ENCODE measurements at places on chromosomes 5 and 9.

- DNase-seq = no peak
- H3K27me3 ChIP-seq = peaks cover 2% of the 10 kb centered on the region
- no peaks in the 10 kb centered on the region for H3K36me3 ChIP-seq
- H3K4me3 ChIP-seq = no peak within 1 kb of the TSS
- H3K4me1 ChIP-seq = peaks cover 13% of the 10 kb centered on the region
Observed at GRCh38 chr5:141958113-141958512, at the start of gene PCDH12. PCDH12 (minus strand) TSS chr5:141958202; CDS start chr5:141957851, 351 bp downstream.

GRCh38 chr5:171989276-171989675 lies 17.2 kb downstream of the FBXW11 start:
- H3K4me3 ChIP-seq = peak overlapping the region; percentile 27
- H3K4me1 ChIP-seq = peaks cover 43% of the 10 kb centered on the region

GRCh38 chr9:71608825-71609447 lies 159.4 kb downstream of the CEMIP2 start:
- H3K27me3 ChIP-seq = peaks cover 5% of the 10 kb centered on the region
- H3K4me3 ChIP-seq = no peak overlapping the region
- DNase-seq = no peak

DNA sequence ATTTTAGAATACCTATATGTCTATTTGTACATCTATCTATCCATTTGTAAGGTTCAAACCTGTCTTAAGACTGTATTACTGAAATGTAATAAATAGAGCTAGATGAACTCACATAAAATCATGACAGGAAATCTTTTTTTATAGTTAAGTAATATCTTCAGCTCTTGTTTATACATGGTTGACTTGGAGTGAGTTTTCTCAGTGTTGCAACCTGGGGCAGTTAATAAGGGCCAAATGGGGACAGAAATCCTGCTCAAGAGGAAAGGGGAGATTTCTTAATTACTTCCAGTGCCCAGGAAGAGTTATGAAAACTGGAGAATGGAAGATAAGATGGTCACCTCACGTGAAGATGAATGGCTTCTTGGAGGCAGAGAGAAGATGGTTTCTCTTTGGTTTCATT lies 265.1 kb upstream of the FBXL7 start:
- no peaks in the 10 kb centered on the region for H3K4me1 ChIP-seq
- no peaks in the 10 kb centered on the region for H3K36me3 ChIP-seq
- no peak overlapping the region for H3K27ac ChIP-seq
- no peak overlapping the region for H3K4me3 ChIP-seq
- no peaks in the 10 kb centered on the region for H3K27me3 ChIP-seq

DNA sequence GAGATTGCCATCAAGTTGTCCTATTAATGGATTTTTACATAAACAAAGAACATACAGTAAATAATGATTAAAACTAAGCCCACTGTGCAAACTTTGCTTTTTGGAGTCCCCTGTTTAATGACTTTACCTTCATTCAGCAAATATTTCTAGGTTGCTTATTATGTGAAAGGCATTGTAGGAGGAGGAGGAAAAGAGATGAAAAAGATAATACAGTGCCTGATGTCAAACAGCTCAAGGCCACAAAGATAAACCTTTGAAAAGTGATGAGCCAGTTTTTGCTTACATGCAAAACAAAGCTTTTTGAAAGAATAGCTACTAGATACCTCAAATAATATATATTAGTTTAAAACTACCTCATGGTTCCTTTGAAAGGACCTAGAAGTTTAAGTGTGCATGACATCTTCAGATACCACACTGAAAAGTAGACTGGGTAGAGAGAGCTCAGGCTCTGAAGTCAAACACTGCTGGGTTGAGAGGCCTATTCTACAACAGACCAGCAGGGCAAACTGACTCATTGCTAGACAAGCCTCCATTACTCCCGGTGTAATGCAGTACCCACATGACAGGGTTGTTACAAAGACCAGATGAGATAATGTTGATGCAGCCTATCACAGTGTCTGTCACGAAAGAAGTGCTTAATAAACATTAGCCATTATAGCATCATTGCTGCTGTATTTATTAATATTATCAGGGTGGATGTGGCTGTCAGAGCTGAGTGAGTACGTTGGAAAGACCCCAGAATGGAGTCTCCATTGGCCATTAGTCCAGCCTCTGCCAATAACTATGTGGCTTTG lies 11.8 kb downstream of the DEPDC1B start:
- no peak overlapping the region for H3K27ac ChIP-seq
- H3K27me3 ChIP-seq = no peaks in the 10 kb centered on the region
- DNase-seq = no peak

GRCh38 chr9:123929177-123929869 lies 603 bp downstream of the DENND1A start:
- DNase-seq = peak; percentile 10
- H3K27ac ChIP-seq = peak overlapping the region; percentile 79
- H3K27me3 ChIP-seq = no peaks in the 10 kb centered on the region
- H3K4me3 ChIP-seq = peak overlapping the region; percentile 84
- H3K4me1 ChIP-seq = peaks cover 36% of the 10 kb centered on the region
- peaks cover 3% of the 10 kb centered on the region for H3K36me3 ChIP-seq

DNA sequence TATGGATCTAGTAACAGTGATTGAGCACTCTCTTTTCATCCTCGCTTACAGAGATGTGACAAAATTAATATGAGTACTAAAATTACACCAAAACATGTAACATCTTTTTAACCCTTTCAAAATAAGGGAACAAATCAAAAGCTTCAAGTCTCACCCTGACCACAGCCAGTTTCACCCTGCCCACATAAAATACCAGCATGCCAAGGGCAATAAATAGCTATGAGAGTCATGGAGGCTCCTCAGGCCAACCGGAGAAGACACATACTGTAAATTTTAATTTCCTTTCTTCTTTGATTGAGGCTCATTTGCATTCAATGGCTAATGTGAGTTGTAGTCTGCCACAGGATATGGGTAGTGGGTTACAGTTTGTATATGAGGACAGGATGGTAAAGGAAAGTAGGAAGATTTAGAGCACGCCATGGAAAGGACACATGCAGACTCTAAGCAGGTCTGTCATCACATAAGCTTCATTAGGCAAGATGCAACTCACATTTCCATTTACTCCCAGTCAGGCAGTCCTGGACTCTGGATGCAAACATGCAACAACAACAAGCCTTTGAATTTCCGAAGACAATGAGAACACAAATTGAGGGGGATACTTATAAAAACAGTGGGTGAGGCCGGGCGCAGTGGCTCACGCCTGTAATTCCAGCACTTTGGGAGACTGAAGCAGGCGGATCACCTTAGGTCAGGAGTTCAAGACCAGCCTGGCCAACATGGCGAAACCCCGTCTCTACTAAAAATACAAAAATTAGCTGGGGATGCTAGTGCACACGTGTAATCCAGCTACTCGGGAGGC lies 11.3 kb downstream of the IL4 start:
- no peak for DNase-seq
- no peaks in the 10 kb centered on the region for H3K27me3 ChIP-seq
- peaks cover 3% of the 10 kb centered on the region for H3K36me3 ChIP-seq
- no peak overlapping the region for H3K4me3 ChIP-seq
- H3K4me1 ChIP-seq = peaks cover 13% of the 10 kb centered on the region

- no peaks in the 10 kb centered on the region for H3K36me3 ChIP-seq
- DNase-seq = no peak
- H3K27ac ChIP-seq = peak overlapping the region; percentile 73
- peaks cover 38% of the 10 kb centered on the region for H3K4me1 ChIP-seq
- H3K27me3 ChIP-seq = no peaks in the 10 kb centered on the region
Observed at GRCh38 chr5:54611290-54611951, 93.9 kb downstream of the SNX18 start.

GRCh38 chr9:127263664-127264063 lies 910 bp upstream of the GARNL3 start:
- H3K4me3 ChIP-seq = no peak overlapping the region
- no peaks in the 10 kb centered on the region for H3K27me3 ChIP-seq

DNA sequence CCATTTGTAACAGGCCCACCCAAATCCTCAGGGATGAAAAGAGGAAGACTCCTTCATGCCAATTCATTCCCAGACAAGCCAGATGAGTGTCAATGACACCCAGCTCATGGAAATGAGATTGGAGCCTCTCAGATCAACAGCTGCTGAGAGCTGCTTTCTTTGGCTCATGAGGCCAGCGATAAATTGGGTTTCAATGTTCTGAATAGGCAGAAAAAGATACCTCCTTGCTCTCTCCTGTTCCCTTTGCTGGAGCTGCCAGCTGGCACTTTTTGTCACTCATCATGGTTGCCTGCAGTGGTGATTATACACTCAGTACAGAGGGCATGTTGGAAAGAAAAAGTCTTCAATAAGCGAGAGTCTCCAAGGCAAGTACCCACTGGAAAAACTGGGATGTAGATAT lies 47.1 kb downstream of the SH3RF2 start:
- no peak overlapping the region for H3K27ac ChIP-seq
- peaks cover 8% of the 10 kb centered on the region for H3K27me3 ChIP-seq
- no peaks in the 10 kb centered on the region for H3K36me3 ChIP-seq
- no peaks in the 10 kb centered on the region for H3K4me1 ChIP-seq
- DNase-seq = no peak

- H3K4me1 ChIP-seq = no peaks in the 10 kb centered on the region
- no peak overlapping the region for H3K27ac ChIP-seq
- no peaks in the 10 kb centered on the region for H3K27me3 ChIP-seq
- no peaks in the 10 kb centered on the region for H3K36me3 ChIP-seq
Observed at GRCh38 chr5:53319315-53319714, 161.1 kb upstream of the FST start.

GRCh38 chr5:154078272-154078671 lies 39.5 kb downstream of the MFAP3 start:
- H3K36me3 ChIP-seq = no peaks in the 10 kb centered on the region
- no peaks in the 10 kb centered on the region for H3K27me3 ChIP-seq
- no peak overlapping the region for H3K27ac ChIP-seq
- H3K4me3 ChIP-seq = no peak overlapping the region
- no peaks in the 10 kb centered on the region for H3K4me1 ChIP-seq

DNA sequence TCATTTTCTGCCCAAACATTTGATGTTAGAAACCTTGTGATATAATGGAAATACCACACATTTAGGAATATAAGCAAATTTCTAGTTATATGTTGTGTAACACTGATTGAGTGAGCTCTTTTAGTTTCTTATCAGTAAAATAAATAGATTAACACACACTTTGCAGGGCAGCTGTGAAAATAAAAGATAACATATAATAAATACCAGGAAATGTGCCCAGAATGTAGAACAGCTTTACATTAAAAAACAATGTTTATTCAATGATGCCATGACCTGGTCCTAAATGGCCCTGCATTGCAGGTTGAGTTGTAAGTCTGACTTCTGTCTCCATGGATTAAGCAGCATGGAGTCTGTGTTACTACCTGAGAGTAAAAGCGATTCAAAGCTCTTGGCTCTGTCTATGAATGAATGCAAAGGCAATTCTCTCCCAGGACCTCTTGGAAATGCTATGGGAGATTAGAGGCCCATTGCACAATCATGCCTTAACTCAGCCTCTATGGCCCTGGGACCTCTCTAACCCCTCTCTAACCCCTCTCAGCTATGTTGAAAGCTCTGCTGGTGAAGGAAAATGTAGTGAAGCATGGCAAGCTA lies 296.0 kb upstream of the ACTBL2 start:
- H3K27ac ChIP-seq = no peak overlapping the region
- no peak overlapping the region for H3K4me3 ChIP-seq
- H3K4me1 ChIP-seq = no peaks in the 10 kb centered on the region
- DNase-seq = no peak

GRCh38 chr5:21680196-21680595 lies 1172.9 kb downstream of the CDH12 start:
- H3K27me3 ChIP-seq = no peaks in the 10 kb centered on the region
- H3K27ac ChIP-seq = no peak overlapping the region
- DNase-seq = no peak
- no peaks in the 10 kb centered on the region for H3K36me3 ChIP-seq
- no peaks in the 10 kb centered on the region for H3K4me1 ChIP-seq
- H3K4me3 ChIP-seq = no peak overlapping the region

DNA sequence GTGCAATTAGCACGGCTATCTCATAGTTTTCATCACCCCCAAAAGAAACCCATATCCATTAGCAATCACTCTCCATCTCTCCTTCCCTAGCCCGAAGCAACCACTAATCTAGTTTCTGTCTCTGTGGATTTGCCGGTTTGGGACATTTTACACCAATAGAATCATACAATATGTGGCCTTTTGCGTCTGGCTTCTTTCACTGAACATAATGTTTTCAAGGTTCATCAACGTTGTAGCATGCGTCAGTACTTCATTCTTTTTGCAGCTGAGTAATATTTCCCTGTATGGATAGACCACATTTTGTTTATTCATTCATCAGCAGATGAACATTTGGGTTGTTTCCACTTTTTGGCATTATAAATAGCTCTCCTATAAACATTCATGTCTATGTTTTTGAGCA lies 75.4 kb upstream of the TBC1D2 start:
- H3K27ac ChIP-seq = no peak overlapping the region
- DNase-seq = no peak
- peaks cover 12% of the 10 kb centered on the region for H3K4me1 ChIP-seq
- no peak overlapping the region for H3K4me3 ChIP-seq

DNA sequence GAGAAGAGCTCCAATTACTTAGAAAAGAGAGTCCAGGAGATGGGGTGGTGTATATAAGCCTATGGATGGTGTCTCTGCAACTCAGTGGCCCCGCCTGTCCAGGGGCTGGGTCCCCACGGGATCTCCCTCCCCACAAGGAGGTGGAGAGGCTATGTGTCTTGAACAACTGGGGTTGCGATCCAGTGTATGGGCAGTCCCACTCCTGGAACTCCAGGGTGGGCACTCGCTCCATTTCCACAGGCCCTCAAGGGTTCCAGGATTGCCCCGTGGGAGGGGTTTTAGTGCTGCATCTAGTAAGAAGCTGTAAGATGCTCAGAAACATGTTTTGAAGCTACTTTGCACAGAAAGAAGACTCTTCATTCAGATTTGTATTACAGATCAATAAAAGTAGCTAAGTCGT lies 558 bp upstream of the SMAD5 start:
- H3K27me3 ChIP-seq = peaks cover 5% of the 10 kb centered on the region
- peak overlapping the region; percentile 97 for H3K4me3 ChIP-seq
- peak overlapping the region; percentile 94 for H3K27ac ChIP-seq
- peaks cover 22% of the 10 kb centered on the region for H3K4me1 ChIP-seq

DNA sequence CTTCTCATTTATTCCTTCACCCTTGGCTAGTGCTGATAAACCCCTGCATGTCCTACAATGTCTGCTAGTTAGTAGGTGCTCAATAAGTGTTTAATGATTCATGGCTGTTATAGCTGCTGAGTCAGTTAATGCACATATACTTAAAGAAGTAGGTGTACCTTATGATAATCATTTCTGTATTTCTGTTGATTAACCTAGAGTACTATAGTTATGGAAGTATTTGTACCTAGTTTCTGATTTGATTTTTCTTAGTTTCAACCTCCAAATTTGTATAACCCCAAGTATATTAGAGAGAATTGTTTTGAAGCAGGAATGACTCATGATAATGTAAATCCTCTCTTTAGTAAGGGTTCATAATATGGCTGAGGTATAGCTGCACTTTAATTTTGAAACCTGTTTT lies 8.9 kb downstream of the SMAD5 start:
- no peak overlapping the region for H3K4me3 ChIP-seq
- no peaks in the 10 kb centered on the region for H3K27me3 ChIP-seq
- H3K4me1 ChIP-seq = peaks cover 24% of the 10 kb centered on the region
- DNase-seq = no peak

Measured in memory B cell (primary cell).